ENCODE measurements at places on chromosomes 11 and 22. TPM values are rescaled to one million over a fixed set of nuclear protein-coding genes. Genes with fewer than 3 reads are reported as not detected.

Gene SYCE3
- total RNA-seq, result not detected

Gene TMEM121B
- total RNA-seq, result 0.48 TPM

Gene LRRN4CL
- total RNA-seq, result 0.39 TPM

Gene OR51B4
- not detected for total RNA-seq

DNA sequence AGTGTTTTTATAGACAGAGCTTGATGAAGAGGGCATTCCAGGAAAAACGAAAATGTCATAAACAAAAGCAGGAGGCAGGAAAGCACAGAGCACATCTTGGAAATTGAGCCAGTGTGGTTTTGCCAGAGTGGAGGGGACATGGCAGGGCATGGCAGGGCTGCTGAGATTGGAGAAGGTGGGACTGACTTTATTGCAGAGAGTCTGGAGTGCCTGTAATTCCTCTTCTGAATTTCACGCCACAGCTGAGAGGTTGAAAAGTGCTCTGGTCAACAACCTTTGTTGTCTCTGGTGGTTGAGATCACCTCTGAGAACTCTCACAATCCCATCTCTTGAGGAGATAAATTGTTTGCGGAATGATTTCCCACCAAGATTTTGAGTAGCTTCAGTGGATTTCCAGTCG lies 16.4 kb downstream of the SLC5A1 start:
- no peak overlapping the region for H3K27ac ChIP-seq
- no peak for DNase-seq
- no peaks in the 10 kb centered on the region for H3K36me3 ChIP-seq
- no peaks in the 10 kb centered on the region for H3K4me1 ChIP-seq
- H3K4me3 ChIP-seq, result no peak overlapping the region

DNA sequence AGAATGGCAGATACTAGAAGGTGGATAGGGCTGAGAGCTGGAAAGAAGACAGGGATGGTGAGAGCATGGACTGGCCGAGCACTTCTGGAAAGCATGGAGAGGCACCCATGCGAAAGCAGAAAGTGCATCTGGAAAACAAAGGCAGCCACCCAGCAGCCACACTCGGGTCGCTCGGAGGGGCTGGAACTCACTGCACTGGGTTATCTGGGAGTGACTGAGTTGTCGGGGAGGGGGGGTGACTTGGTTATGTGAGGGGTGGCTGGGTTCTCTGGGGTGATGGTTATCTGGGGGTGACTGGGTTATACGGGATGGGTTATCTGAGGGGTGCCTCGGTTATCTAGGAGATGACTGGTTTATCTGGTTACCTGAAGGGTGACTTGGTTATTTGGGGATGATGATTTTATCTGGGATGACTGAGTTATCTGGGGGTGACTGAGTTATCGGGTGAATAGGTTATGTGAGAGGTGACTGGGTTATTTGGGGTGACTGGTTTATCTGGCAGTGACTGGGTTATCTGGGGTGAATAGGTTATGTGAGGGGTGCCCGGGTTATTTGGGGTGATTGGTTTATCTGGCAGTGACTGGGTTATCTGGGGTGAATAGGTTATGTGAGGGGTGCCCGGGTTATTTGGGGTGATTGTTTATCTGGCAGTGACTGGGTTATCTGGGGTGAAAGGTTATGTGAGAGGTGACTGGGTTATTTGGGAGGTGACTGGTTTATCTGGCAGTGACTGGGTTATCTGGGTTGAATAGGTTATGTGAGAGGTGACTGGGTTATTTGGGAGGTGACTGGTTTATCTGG lies 2.6 kb upstream of the PANX2 start:
- H3K4me3 ChIP-seq, result no peak overlapping the region
- peaks cover 15% of the 10 kb centered on the region for H3K27me3 ChIP-seq
- H3K4me1 ChIP-seq, result peaks cover 5% of the 10 kb centered on the region
- DNase-seq, result no peak
- no peaks in the 10 kb centered on the region for H3K36me3 ChIP-seq
- H3K27ac ChIP-seq, result no peak overlapping the region

DNA sequence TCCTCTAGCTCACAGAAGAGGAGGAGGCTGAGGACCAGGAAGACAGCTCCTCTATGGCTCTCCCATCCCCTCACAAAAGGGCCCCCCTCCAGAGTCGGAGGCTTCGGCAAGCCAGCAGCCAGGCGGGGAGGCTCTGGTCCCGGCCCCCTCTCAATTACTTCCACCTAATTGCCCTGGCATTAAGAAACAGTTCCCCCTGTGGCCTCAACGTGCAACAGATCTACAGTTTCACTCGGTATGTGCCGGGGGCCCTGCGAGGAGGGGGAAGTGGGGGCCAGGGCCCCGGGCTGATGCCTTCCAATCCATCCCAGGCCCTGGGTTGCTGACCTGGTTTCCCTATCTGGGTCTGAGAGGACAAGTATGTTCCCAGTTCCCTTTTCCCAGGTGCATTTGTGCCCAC lies 7.9 kb downstream of the FOXR1 start:
- H3K36me3 ChIP-seq, result no peaks in the 10 kb centered on the region
- H3K27ac ChIP-seq, result no peak overlapping the region
- H3K27me3 ChIP-seq, result peaks cover 26% of the 10 kb centered on the region
- no peak for DNase-seq

DNA sequence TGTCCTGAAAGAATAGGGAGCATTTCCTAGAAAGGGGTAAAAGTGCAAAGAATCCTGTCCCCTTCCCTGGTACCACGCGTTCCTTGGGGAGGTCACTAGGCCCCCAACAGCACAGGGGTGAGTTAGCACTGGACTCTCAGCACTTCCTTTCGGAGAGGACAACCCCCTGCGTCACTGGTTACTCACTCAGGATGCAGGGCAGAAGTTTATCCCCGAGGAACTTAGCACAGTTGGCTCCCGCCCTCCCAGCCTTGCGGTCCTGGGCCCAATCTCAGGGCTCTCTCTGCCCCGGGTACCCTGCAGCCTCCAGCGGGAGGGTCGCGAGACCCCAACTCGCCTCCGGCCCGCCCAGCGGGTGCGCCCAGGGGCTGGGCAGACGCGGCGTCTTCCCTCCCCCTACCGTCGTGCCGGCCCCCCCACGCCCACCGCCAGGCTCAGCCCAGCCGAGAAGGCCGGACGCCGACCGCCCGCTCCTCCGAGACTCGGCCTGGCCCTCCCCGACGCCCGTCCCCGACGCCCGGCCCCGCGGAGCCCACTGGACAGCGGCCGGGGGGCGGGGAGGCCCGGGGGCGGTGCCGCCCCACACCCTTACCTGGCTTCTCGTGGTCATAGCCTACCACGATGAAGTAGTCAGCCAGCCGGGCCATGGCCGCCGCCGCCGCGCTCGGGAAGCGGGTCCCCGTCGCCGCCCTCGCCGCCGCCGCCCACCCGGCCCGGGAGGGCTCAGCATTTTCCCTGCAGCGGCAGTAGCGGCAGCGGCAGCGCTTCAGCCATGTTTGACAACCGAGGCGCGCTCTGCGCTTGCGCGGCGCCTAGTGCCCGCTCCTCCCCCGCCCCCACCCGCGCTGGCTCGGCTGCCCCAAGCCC lies at the start of gene SBF2:
TSS of gene SBF2 (minus strand) at position 797 of the 867 bp plus-strand sequence. CDS start at position 647, 150 bp downstream.
- H3K36me3 ChIP-seq, result peaks cover 7% of the 10 kb centered on the region
- H3K27me3 ChIP-seq, result no peaks in the 10 kb centered on the region
- peak; percentile 95 for DNase-seq
- peak within 1 kb of the TSS; percentile 89 for H3K4me3 ChIP-seq

DNA sequence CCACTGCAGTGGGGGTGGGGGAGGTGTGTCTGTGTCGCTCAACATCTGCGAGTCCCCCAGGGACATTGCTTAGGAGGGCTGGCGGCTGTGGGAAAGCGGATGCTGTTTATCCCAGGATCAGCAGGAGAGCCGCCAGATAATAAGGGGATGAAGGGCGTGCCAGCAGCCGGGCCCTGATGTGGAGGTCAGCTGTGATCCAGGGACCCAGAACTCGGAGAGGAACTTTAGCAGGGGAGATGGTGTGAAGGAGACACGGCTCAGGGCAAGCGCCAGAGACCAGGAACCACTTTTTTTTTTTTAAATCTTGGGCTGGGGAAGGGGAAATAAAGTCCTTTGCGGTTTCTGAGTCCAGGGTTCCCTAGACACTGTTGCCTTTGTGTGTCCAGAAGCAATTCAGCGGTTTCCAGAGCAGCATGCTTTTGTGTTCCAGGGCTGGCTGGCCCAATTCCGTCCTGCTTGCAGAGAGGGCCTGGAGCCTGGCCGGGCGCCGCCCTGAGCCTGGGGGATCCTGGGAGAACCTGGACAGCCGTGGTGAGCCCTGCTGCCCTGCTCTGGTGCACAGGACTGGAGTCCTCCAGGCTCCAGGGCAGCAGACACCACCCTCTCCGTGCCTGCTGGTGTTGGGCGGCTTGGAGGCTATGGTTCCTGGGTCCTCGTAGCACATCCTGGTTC lies at the start of gene GRAMD4:
TSS of gene GRAMD4 (plus strand) at position 557 of the 672 bp plus-strand sequence. CDS start 6,414 bp downstream, outside the sequence.
- peaks cover 24% of the 10 kb centered on the region for H3K4me1 ChIP-seq
- no peak for DNase-seq
- no peak within 1 kb of the TSS for H3K4me3 ChIP-seq
- H3K27ac ChIP-seq, result peak within 1 kb of the TSS; percentile 56
- H3K27me3 ChIP-seq, result no peaks in the 10 kb centered on the region

DNA sequence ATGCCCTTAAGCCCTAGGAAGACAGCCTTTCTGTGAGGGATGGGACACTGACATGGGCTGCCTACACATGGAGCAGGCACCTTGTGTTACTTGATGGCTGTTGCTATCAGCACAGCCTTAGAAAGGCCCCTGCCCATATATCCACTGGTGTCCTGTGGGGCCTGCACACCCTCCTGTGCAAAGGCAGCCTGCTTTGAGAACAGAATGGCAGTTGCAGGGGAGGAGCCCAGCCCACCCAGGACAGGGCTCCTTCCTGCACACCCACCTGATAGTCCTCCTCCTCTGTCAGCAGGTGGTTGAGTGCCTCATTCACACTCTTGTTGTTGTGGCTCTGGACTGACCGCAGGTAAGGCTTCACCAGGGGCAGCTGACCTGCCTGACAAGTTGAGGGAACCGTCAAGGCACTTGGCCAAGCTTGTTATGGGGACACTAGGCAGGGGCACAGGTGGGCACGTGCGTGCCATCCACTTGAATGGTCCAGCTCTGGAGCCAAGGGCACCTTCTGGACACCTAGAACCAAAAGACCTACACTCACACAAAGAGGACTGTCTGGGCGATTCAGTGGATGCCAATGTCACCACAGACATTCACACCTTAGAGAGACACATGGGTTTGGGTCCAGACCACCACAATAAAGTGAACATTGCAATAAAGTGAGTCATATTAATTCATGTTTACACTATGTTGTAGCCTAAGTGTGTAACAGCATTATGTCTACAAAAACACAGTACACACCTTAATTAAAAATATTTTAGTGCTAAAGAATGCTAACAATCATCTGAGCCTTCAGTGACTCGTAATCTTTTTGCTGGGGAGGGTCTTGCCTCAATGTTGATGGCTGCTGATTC lies 9.4 kb upstream of the SLC25A1 start:
- no peaks in the 10 kb centered on the region for H3K36me3 ChIP-seq
- no peaks in the 10 kb centered on the region for H3K27me3 ChIP-seq
- H3K27ac ChIP-seq, result no peak overlapping the region
- H3K4me3 ChIP-seq, result no peak overlapping the region

DNA sequence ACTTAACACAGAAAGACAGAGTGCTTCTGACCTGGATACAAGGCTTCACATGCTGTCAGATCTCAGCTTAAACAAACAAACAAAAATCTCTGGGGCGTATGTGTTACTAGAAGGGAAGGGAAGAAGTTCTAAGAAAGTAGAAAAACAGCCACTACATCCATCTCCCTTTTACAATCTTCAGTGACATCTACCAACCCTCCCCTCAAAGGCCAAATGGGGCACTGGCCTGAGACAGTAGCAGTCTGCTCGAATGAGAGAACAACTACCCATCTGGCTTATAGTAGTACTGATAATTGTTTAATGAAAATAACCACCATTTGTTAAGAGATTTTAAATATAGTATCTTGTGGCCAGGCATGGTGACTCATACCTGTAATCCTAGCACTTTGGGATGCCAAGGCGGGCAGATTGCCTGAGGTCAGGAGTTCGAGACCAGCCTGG lies 29.4 kb downstream of the CCDC83 start:
- peaks cover 13% of the 10 kb centered on the region for H3K4me1 ChIP-seq
- no peak overlapping the region for H3K4me3 ChIP-seq
- peaks cover 3% of the 10 kb centered on the region for H3K27me3 ChIP-seq

DNA sequence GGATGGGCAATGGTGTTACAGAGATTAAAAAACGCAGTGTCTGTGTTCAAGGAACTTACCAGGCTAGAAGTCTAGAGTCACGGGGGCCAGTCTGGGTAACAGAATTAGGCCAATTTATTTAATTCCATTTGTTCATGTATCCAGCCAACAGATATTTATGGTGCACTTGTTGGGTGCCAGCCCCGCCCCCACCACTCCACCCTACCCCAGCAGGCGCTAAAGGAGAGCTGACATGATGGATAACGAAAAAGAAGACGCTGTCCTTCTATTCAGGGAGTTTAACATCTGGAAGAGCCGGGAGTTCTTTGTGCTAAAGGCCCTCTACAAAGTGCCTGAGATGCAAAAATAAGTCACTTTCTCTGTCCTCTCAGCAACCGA lies 1.1 kb upstream of the BMAL1 start:
- no peak for DNase-seq
- peaks cover 60% of the 10 kb centered on the region for H3K27me3 ChIP-seq

DNA sequence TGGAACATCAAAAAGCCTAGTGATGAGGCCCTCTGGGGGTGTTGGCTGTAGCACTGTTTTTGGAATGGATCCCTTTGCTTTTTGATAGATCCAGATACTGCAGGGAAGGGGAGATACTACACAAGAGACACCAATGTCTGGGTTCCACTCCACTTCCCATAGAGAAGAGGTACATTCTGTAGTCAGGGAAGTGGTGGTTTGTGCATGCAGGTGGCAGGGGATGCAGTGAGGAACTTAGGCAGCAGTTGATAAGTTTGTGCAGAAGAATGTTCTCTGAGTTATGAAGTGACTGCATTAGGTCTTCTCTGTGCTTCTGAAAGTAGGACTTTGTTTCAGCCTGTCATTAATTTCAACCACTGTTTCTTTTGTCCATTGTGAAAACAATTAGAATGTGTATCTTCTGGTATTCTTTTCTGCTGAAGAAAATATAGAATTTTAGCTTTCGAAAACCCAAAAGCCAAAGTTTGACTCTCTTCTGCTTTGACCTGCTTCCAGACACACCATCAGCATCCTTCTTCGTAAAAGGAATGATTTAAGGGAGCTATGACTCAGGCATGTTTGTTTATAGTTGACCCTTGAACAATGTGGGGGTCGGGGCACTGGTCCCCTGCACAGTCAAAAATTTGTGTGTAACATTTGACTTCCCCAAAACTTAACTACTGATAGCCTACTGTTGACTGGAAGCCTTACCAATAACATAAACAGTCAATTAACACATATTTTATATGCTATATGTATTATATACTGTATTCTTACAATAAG lies 25.6 kb downstream of the PANX1 start:
- peaks cover 47% of the 10 kb centered on the region for H3K4me1 ChIP-seq
- no peak overlapping the region for H3K4me3 ChIP-seq
- H3K36me3 ChIP-seq, result peaks cover 2% of the 10 kb centered on the region
- H3K27ac ChIP-seq, result no peak overlapping the region

DNA sequence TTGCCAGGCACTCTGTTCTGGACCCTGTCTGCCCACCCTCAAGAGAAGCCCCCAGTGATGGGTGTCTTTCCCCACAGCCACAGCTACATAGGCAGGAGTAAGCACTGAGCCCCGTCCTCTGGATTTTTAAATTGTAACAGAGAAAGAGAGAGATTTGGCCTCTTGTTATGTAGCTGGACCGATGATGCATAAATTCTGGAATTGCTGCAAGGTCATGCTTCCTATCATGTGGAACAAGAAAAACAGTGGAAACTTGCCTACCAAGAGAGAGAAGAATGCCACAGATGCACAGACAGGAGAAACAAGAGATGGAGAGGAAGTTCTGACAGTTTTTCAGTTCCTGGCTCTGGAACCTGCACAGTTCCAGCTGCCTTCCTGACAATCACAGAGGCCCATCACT lies 150.2 kb downstream of the ETS1 start:
- no peaks in the 10 kb centered on the region for H3K36me3 ChIP-seq
- H3K27me3 ChIP-seq, result no peaks in the 10 kb centered on the region
- H3K4me3 ChIP-seq, result no peak overlapping the region
- DNase-seq, result no peak

Data from osteocyte (in vitro differentiated cells).